MCF 10A (cell line): ENCODE measurements at places on chromosomes 6 and 20. TPM values are rescaled to one million over a fixed set of nuclear protein-coding genes. Genes with fewer than 3 reads are reported as not detected.
A peak's percentile ranks its signal among the peaks of the same experiment; 100 is the strongest.

POM121L2 gene
- total RNA-seq, result not detected in 2 replicates

IL17F gene
- total RNA-seq, result not detected in 2 replicates

RGS17 gene
- 2.5 and 3.7 TPM in 2 replicates for total RNA-seq

SLC22A3 gene
- 0.09 and 0.20 TPM in 2 replicates for total RNA-seq

BACH2 gene
- total RNA-seq, result 7.5 and 9.9 TPM in 2 replicates

LAMA5 gene
- 266 and 292 TPM in 2 replicates for total RNA-seq

C20orf144 gene
- 0.12 and 0.21 TPM in 2 replicates for total RNA-seq

TSHZ2 gene
- 1.6 and 2.3 TPM in 2 replicates for total RNA-seq

TRIM10 gene
- total RNA-seq, result not detected in 2 replicates

NKAIN2 gene
- total RNA-seq, result 2.7 and 4.9 TPM in 2 replicates

GDAP1L1 gene
- total RNA-seq, result 0.37 TPM in 1 of 2 replicates, not detected in the other

DNA sequence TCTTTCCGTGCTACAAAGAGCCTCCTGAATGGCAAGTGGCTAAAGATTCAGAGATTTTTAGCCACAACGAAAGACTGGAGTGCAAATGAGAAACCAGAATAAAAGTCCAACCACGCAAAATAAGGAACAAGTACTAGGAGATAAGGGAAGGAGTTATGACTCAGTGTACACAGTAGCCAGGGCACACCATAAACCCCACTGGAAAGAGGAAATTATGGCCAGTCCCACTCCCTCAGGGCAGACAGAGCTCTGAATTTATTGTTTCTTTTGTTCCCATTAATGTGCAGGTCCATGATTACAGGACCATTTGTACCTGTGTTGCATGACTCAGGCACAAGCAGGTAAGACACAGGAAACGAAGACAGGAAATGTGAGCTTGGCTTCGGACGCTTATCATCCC, 150.3 kb upstream of the PREP start:
- DNase-seq, result peak; percentile 87

GRCh38 chr6:88626460-88626859, 337.0 kb downstream of the RNGTT start:
- DNase-seq, result no peak

- no peak for DNase-seq
Measured at GRCh38 chr6:13362412-13362811, 34.1 kb upstream of the TBC1D7 start.

GRCh38 chr6:144725736-144726522, 440.8 kb downstream of the UTRN start:
- DNase-seq, result no peak

- DNase-seq, result no peak
Measured at GRCh38 chr6:40377173-40377806, 209.9 kb downstream of the LRFN2 start.

DNA sequence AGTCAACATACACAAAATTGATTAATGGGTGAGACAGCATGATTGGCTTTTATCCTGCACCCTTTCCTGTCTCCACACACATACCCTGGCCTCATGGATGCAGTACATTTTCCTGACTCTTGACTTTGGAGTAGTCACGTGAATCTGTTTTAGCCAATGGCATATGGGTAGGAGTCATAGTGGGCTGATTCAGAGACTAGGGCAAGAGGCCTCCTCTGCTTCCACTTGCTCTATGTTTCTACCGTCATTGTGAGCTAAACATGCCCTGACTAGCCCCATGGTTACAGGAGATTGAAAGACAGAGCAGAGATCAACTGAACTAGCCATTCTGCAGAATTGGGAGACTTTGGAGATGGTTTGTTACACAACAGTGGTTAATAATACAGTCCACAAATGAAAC, 850.0 kb downstream of the DHX35 start:
- DNase-seq, result peak; percentile 78

DNA sequence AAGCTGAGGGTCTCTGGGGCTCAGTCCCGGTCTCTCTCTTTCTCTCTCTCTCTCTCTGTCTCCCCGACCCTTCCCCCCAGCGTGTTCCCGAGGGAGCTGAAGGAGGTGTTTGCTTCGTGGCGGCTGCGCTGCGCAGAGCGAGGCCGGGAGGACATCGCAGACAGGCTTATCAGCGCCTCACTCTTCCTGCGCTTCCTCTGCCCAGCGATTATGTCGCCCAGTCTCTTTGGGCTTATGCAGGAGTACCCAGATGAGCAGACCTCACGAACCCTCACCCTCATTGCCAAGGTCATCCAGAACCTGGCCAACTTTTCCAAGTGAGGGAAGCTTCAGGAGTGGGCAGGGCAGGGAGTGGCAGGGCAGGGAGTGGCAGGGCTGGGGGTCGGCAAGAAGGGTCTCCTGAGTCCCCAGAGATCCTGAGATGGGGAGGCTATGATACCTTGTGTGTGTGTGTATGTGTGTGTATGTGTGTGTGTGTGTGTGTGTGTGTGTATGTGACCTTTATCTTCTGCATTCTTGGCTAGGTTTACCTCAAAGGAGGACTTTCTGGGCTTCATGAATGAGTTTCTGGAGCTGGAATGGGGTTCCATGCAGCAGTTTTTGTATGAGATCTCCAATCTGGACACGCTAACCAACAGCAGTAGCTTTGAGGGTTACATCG, 13.6 kb upstream of the ZBTB9 start:
- DNase-seq, result no peak

GRCh38 chr20:3172933-3173609, at the start of gene LZTS3:
LZTS3 (minus strand) TSS chr20:3173549; CDS start chr20:3167163, 6,386 bp downstream.
- peak; percentile 27 for DNase-seq

- no peak for DNase-seq
Measured at GRCh38 chr6:136717716-136717990, 74.6 kb downstream of the MAP3K5 start.

DNA sequence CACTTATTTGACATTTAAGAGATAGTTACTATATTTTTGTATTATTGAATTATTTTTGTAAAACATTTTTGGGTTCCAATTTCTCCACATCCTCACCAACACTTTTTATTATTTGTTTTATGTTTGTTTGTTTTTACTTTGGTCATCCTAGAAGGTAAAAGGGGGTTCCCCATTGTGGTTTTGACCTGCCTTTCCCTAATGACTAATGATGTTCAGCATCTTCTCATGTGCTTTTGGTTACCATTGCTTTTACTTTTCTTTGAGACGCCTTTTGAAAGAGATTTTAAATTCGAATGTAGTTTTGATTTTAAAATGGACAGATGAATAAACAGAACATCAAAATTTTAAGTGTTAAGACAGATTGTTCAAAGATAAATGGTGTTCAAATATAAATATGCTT, 46.9 kb downstream of the AK9 start:
- peak; percentile 22 for DNase-seq

DNA sequence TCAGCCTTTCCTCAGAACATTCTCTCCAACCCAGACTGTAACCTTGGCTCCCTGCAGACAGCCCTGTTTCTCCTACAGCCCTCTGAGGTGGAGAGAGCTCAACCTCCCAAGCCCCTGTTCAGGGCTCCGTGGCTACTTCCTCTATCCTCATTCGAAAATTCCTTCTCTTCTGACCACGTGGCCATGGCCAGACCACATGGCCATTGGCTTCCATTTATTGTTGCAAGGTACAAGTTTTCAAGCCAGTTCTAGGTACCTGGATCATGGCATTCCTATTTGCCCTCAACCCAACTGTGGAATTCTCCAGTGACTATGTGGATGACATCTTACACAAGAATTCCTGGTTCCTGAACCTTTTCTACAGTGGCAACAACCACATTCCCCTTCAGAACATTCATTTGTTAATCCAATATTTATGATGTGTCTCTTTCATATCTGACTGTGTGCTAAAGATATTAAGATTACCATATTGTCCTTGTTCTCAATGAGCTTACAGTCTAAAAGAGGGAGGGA, 161.9 kb downstream of the GMPR start:
- DNase-seq, result no peak

DNA sequence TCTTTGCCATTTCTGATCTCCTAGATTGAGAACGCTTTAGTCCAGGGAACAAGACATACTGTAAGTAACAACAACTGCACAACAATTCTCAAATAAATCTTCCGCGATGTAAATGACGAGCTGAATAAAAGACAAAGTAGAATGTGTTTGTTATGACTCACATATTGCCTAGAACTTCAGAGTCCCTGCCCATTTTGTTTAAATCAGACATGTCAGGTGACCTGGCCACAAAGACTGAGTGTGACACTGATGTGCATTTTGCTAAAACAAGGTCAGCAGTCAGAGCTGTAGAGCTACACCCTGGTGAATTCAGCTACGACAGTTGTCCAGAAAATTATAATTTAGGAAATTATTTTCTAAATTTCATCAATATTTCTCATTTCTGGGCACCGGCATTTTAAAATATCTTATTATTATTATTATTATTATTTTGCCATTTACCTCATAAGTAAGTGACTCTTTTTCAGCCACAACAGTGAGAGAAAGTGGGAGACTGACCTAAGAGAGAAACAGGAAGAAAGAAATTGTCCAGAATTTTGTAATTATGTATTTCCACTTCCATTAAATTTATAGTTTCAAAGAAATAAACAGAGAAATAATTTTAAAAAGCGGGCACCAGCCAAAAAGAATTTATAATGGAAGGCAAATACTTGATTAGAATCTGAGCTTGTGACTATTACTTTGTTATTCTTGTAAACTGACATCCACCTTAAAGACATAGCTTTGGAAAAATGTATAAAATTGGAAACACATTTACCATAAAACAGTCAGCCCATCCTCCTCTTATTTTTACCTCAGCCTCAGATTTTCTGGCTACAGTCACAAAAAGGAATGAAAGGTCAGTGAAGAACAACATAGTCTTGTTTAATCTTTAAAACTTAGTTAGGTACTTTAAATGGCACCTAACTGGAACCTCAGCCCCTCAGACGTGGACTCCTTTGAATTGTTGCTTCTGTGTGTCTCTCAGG, 157.0 kb upstream of the CITED2 start:
- DNase-seq, result peak; percentile 24

DNA sequence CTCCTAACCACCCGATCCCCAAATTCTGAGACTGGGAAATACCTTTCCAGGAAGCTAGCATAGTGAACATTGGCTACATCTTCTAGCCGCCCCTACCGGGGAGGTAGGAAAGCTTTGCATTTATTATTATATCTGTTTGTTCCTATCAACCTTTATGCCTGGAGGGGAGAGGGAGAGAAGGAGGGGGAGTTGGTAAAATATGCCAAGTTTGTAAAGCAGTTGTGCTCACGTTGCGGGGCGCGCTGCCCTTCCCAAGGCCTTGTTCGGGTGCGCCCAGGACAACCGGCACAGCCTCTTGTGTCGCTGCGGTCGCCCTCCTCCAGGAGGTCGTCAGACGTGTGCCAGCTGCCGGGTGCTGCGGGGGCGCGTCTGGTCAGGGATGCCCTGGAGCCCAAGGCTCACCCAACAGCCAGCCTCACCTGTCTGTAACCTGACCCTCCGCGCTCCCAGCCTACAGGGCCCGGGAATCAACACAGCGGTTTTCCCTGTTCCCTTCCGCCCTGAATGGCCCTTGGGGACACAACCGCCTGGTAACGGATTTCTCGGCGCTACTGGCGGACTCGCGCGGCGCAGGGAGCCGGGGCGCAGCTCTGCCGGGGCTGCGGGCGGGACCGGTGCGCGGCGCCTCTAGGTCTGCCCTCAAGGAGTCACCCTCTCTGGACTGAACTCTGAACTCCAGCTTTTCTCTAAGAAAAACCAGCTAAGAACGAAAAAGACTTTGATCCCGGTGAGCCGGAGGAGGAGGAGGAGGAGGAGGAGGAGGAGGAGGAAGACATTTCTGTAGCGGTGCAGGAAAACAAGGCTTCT, 1.1 kb upstream of the OVOL2 start:
- DNase-seq, result peak; percentile 18

DNA sequence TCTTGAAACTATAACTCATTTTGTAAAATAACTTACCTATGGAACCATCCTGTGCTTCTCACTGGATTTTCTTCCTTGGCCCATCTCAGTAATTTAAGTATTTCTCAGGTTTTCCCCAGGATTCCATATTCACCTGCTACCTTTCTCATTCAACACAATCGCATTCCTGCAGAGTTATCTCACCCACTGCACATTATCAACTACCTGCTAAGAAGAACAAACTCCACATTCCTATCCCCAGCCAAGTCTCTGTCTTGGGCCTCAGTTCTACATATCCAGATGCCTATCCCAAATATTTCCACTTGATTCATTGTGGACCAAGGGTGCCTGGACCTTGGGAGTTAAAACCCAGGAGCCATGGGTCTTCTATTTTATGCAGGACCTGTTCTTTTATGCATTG, 60.2 kb upstream of the KCNQ5 start:
- DNase-seq, result no peak

- no peak for DNase-seq
Measured at GRCh38 chr6:84448331-84448730, 220.9 kb upstream of the CEP162 start.

DNA sequence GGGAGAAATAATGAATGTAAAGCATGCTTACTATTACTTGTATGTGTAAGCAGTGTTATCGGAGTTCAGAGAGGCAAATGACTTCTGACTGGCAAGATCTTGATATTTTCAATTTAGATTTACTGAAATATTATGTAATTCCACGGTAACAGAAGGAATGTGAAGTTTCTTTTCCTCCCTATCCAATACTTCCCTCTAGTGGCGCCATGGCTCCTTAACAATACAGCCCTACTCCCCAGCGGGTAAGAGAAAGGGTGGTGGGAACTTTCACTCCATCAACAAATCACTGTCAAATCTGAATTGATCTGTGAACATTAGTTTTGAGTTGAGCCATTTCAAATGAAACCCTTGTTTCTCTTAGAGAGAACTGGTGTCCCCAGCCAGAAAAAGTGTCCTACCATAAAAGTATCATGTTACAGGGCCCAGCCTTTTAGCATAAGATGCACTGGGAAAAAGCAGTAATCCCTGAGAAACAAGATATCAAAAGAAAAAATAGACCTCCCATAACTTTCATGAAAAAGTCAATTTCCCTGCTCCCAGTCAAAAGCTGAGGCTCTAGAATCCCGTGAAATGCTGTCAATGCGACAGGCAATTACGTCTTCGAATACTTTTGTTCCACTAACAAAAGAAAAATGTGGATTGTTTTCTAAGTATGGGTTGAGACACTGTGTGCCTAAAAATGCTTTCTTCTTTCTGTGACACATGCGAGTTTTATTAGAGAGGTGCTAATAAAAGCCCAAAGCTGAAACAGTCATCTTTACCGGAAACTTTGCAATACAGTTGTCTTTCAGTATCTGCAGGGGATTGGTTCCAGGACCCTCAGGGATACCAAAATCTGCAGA, 12.9 kb downstream of the COX7A2 start:
- peak; percentile 67 for DNase-seq

- no peak for DNase-seq
Measured at GRCh38 chr6:107928984-107929383, 29.0 kb downstream of the SEC63 start.

DNA sequence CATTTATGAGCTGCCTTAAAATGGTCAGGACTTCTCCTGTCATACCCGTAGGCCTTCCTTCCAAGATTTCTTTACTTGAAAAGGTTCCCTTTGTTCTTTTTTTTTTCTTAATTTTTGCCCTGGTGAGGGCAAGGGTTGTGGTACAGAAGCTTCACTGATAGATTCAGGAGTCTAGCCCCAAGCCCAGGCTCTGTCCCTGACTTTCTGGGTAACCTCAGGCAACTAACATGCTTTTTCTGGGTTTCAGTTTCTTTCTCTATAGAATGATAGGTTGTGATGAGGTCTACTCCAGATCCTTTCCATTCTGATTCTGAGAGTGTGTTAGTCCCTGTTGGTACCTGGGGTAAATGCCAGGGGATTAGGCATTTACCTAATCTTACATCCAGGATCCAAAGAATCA, 21.2 kb downstream of the SNPH start:
- no peak for DNase-seq

GRCh38 chr6:137951064-137951597, 84.1 kb downstream of the TNFAIP3 start:
- no peak for DNase-seq
